IMR-90 (cell line): ENCODE measurements at places on chromosomes 5 and 9. TPM values are rescaled to one million over a fixed set of nuclear protein-coding genes. Genes with fewer than 3 reads are reported as not detected.

DNA sequence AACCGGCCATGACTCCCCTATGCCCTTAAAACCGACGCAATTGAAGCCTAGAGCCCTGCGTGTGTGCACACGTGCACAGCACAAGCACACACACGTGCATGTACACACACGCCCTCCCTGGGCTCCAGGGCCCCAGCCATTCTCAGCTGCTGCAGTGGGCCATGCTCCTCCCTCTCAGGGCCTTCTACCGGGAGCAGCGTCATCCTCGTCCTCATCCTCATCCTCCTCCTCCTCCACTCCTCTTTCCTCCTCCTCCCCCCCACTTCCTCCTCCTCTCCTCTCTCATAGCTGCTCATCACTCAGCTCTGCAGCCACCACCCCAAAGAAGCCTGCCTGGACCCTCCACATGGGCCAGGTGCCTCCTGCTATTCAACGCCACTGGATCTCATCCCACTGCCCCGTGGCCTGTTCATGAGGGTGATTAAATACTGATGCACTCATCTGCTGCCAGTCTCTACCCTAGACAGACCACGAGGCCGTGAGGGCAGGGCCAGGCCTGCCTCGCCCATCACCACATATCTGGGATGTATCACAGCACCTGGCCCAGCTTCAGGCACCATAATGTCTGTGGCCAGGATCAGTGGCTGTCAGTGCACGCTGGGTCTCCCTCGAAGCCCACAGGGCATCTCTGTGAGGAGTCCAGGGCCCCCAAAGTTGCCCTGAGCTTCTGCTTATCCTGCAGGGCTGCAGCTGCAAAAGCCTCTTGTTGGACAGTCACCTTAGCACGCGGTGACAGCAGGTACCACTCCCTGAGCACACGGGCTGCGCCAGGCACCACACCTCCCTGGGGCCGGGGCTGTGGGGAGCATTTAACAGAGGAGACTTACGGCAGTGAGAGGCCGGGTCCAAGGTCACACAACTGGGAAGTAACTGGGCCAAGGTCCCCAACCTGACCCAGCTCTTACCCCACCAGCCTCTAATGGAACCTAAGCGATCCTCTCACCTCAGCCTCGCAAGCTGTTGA, 9.8 kb downstream of the FAM78A start:
- DNase-seq: no peak

Gene MSX2
- 1.9 and 2.2 TPM in 2 replicates for total RNA-seq

Gene ADAMTS16
- 0.18 and 0.28 TPM in 2 replicates for total RNA-seq

DNA sequence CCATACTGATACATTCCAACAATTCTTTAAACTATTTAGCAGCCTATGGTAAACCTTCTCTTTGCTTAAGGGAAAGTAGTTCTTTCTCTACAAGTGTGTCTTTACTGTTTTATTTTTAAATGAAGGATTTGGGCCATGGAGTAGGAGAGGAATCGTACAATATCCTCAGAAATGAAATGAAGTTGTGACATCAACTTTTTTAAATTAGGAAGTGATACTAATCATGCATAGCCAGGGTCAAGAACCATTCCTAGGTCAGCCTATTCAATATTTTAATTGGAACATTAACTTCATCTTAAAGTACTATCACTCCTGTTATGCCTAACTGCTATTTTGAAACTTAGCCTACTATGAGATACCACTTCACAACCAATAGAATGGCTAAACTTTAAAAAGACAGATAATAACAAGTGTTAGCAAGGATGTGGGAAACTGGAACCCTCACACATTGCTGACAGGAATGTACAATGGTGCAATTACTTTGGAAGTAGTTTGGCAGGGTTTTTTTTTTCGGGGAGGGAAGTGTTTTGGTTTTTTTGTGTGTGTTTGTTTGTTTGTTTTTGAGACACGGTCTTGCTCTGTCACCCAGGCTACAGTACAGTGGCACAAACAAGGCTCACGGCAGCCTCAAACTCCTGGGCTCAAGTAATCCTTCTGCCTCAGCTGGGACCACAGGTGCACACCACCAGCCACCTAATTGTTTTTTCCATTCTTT, 10.7 kb downstream of the AGTPBP1 start:
- no peak for DNase-seq

Gene FOXD4L5
- total RNA-seq: under 0.01 TPM in 1 of 2 replicates, not detected in the other
